ENCODE measurements at places on chromosomes 12 and 14. TPM values are rescaled to one million over a fixed set of nuclear protein-coding genes. Genes with fewer than 3 reads are reported as not detected.

- DNase-seq, result peak; percentile 49
These were observed 8.7 kb upstream of the GPR19 start for GRCh38 chr12:12704593-12705230.

DNA sequence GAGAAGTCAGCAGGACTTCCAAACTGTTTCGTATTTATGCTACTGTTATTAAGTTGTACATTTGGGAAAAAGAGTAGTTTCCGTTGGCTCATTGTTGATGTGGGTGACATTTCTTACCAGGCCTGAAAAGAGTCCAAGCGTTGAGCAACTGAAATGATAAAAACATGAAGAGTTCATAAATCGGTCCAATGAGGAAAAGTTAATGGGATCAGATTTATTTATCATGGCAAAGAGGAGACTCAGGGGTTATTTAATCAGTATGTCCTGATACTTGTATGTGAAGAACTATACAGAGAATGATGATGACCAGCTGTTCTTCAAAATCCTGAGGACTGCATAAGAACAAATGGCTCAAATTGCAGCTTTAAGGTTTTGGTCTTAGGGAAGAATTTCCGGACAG, 7.7 kb downstream of the VRK1 start:
- DNase-seq, result no peak

DNA sequence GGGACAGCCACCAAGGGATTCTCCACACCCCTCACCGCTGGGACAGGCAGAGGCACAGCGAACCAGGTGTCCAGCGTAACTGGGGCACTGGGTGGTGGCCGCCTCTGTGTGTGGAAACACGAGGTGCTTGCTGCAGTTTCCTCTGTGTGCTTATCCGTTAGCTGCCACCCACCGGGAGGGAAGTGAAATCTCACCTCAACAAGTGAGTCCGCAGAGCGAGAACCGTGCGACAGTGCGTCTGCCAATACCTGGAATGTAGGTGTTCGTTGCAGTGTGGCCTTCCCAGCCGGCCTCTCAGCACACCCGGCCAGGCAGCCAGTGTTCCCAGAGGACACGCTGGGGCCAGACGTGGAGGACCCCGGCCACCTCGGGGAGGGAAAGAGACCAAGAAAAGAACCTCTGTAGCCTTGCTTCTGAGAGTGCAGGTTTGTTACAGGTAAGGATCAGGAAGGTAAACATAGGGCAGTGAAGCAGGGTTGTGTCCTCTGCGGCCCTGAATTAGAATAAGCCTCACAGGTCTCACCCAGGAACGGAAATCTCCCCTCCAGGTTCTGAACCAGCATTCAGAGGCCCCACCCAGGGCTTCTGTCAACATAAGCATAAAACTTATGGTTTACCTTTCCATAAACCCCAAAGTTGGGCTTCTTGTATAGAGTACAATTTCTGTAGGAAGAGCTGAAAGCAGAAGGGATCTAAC, 1.5 kb downstream of the BCL2L14 start:
- no peak for DNase-seq

GRCh38 chr12:104132351-104132956, 5.6 kb downstream of the NFYB start:
- no peak for DNase-seq

GRCh38 chr12:162467-163307, 51.3 kb downstream of the SLC6A12 start:
- no peak for DNase-seq

GRCh38 chr12:99906786-99907579, 77.8 kb downstream of the ANKS1B start:
- DNase-seq, result no peak

DNA sequence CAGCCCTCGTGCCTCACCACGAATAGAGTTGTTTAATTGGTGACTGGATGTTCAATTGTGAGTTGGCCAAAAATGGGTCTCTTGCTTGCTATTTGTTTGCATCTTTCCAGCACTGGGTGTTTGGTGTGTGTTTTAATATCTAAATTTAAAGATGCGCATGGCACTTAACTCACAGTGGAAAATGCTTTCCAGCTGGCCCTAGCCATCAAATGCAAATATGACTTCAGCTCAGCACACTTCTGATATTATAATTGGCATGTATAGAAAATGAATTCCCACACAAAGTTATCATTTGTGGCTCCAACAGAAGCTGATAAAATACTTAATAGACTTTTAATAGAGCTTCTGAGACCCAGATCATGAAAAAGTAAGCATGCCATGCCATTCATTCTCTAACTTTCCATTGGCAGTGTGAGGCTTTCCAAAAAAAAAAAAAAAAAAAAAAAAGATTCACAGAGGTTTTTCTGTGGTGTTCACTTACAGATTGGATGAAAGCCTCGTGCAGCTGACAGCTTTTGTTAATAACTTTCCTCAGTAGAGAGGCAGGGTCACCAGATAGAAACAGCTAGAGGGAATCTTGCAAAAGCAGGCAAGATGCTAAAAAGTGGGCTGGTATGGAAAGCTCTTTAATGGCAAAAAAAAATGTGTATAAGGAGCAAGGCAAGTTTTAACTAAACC, 425.2 kb downstream of the GALC start:
- no peak for DNase-seq

GRCh38 chr14:41758011-41758665, 151.5 kb downstream of the LRFN5 start:
- DNase-seq, result peak; percentile 22

DNA sequence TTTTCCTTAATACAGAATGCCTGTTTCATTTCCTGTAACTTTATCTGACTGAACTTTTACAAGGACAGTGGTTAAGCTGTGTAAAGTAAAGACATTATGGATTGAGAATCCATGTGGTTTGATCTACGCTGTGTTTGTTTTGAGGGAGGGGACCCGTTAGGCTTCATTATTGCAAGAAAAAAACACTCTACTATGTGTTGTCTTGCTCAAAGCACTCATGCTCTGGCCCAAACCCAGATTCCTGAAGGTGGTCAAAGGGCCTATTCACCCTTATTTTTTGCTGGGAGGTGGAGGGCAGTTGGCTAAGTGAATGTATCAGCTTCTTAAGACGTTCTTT, 11.9 kb downstream of the RNF10 start:
- DNase-seq, result no peak

- DNase-seq, result no peak
These were observed 444.4 kb downstream of the NRXN3 start for GRCh38 chr14:78614593-78614992.

- DNase-seq, result peak; percentile 97
These were observed 15.8 kb downstream of the WNT5B start for GRCh38 chr12:1644534-1645438.

- DNase-seq, result no peak
These were observed 1322.3 kb upstream of the TMEM132C start for GRCh38 chr12:126944684-126945083.

- DNase-seq, result no peak
These were observed 365.1 kb upstream of the SFSWAP start for GRCh38 chr12:131345521-131346436.

DNA sequence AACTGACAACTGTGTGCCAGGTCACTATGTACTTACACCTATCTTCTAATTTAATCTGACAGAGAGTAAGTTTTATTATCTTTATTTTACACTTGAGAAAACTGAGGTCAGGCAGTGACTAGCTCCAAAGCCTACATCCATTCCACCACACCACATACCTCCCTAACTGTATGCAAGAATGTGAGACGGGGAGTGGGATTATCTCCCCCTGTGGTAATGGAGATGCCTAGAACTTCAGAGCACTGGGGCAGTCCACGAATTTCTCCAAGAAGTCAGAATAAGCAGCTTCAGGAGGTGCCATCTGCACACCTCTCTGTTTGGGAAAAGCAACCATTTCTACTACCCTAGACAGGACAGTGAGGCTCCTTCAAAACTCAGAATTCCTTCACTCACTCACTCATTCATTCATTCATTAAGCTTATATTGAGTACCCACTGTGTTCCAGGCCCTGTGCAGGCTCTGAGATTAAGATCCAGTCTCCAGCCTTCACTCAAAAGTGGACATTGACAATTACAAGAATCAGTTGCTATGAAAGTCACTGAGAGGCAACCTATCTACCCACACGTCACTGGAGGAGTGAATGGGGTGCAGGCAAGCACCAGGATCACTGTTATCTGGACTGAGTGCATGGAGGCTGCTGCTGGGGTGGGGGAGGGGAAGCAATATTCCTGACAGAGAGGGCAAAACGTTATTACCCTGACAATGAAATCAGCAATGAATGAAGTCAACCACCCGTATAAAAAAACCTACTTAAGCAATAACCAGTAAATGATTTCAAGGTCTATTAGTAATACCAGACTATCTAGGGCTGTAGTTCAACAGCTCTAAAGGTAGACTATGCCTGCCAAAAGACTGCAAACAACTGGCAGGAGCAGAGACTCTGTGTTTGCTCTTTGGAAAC, 18.0 kb downstream of the SLC7A7 start:
- DNase-seq, result no peak

GRCh38 chr12:80763874-80764273, 47.2 kb downstream of the MYF5 start:
- DNase-seq, result no peak

DNA sequence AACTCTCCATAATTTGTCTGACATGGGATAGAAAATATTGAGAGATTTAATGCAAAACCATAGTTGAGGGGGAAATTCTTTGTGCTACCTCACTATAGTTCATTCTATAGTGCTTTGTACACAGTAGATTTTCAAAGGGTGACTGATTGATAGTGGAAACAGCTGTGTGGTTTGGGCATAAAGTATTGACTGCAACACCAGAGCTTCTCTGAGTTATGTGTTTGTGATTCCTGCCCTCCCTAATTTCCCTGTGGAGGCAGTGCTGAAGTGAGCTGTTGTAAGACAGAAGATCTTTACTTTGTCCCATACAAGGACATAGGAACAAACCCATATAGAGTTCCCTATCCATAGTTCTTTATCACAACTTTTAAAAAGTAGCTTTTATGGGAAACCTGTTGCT, 47.1 kb downstream of the PTPRQ start:
- no peak for DNase-seq

DNA sequence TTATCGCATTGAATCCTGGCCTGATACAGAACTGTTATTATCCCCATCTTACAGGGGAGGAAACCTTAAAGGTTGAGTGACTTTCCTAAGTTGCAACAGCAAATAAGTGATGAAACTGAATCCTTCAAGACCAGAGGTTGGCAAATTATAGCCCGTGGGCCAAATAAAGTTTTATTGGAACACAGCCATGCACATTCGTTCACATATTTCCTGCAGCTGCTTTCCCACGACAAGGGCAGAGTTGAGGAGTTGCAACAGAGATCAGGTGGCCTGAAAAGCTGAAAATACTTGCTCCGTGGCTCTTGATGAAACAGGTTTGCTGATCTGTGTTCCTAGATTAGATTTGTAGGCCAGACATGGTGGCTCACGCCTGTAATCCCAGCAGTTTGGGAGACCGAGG, 126.7 kb downstream of the PHETA1 start:
- DNase-seq, result no peak

The ACOT6 gene
- total RNA-seq, result not detected

The CLEC4A gene
- total RNA-seq, result 0.29 TPM

The ADAM20 gene
- 1.5 TPM for total RNA-seq

The SLC17A8 gene
- total RNA-seq, result not detected

The SOAT2 gene
- not detected for total RNA-seq
